Amygdala (tissue), 56 donors: ENCODE measurements at places on chromosomes 4 and X.
A peak's percentile ranks its signal among the peaks of the same experiment; 100 is the strongest.

DNA sequence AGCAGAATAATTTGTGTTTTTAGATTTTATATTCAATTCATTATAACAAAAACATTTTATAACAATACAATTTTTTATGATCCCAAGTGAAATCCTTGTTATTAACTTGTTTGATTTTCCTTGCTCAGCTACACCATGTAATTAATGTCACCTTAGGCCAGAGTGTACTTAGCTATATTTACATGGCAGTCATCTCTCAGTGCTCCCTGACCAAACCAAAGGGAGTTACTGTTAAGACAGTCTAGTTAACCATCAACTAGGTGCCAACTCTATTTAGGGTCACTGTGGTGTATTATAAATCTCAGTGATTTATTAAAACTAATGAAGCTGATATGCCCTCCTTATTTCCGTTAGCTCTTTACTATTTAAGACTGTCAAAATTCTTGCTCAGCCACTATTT lies 44.4 kb downstream of the CCDC158 start:
- DNase-seq = no peak

- no peak for DNase-seq
Measured at GRCh38 chr4:145934434-145935047, 4.1 kb downstream of the ZNF827 start.

- DNase-seq = no peak
Measured at GRCh38 chr4:99413140-99413539, 22.0 kb downstream of the ADH7 start.

DNA sequence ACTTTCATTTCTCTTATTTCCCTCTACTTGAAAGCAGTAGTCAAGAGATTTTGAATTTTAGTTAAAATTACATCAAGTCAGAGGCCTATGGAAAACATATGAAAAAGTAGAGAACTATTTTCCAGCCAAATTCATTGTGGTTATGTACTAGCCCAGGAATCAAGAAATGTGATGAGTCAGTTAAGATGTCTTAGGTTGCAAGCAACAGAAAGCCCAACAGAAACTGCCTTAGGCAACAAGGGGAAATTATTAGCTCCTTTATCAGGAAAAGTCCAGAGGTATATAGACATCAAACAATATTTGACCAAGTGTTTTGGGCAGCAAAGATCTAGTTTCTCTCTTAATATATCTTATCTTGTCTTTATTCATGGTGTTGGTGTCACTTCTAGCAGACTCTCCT lies 37.8 kb upstream of the FRMD7 start:
- no peak for DNase-seq

- DNase-seq = no peak
Measured at GRCh38 chr4:185520119-185520518, 15.2 kb downstream of the PDLIM3 start.

- DNase-seq = no peak
Measured at GRCh38 chr4:53015681-53016080, 153.6 kb downstream of the RASL11B start.

GRCh38 chr4:188076169-188076568 lies 33.2 kb downstream of the TRIML2 start:
- DNase-seq = no peak

- no peak for DNase-seq
Measured at GRCh38 chr4:71550220-71551165, 211.7 kb downstream of the SLC4A4 start.

DNA sequence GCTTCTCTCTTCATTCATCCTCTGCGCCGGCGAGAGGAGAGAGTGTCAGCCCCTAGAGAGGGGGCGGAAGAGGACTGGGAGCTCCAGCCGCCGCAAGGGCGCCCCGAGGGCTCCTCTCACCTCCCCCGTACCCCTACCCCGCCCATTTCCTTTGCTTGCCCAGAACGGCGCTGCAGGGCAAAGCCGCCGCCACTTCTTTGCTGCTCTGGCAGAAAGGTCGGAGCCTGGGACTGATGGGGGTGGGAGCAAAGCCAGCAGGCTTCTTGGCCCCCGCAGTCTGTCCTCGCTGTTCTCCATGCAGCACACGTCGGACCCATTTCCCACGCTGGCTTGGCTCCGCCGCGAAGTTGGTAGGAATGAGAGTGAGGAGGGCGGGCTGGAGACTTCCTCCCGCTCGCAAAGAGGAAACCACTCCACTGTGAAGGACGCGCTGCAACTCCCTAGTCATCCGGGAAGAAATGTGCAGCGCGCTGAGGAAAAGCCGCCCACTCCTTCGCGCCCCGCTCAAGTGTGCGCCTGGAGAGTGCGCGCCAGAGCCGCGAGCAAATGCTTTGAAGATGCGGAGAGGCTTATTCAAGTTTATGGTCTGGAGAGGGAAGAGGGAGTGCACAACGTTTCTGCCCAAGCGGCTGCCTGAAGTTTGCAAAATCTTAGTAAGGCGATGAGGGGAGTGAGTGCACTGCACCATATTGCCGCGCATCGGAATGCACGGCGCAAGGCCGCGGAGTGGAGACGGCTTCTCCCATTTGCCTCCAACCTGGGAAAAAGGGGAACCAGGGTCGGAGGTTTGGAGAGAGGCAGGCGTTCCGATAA lies 2.8 kb upstream of the PCDH7 start:
- DNase-seq = peak; percentile 59

- DNase-seq = no peak
Measured at GRCh38 chr4:149965206-149965605, 113.0 kb upstream of the DCLK2 start.

DNA sequence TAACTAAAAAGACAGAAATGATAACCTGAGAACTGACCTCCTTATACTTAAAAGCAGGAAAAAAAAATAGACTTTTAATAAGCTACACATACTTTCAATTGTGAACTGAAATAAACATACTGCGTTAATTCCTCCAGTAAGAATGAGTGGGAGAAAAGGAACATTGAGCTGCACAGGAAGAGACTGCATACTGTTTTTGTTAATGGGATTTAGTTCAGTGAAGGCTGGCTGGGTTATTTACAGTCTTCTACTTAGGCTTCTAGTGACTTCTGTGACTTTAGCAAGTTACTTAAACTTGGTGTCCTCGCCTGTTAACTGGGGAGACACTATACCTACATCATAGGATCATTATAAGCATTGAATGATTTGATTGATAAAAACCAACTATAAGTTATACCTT lies 213.3 kb downstream of the EPHA5 start:
- DNase-seq = no peak

- no peak for DNase-seq
Measured at GRCh38 chr4:147479786-147480185, 1.1 kb upstream of the EDNRA start.

DNA sequence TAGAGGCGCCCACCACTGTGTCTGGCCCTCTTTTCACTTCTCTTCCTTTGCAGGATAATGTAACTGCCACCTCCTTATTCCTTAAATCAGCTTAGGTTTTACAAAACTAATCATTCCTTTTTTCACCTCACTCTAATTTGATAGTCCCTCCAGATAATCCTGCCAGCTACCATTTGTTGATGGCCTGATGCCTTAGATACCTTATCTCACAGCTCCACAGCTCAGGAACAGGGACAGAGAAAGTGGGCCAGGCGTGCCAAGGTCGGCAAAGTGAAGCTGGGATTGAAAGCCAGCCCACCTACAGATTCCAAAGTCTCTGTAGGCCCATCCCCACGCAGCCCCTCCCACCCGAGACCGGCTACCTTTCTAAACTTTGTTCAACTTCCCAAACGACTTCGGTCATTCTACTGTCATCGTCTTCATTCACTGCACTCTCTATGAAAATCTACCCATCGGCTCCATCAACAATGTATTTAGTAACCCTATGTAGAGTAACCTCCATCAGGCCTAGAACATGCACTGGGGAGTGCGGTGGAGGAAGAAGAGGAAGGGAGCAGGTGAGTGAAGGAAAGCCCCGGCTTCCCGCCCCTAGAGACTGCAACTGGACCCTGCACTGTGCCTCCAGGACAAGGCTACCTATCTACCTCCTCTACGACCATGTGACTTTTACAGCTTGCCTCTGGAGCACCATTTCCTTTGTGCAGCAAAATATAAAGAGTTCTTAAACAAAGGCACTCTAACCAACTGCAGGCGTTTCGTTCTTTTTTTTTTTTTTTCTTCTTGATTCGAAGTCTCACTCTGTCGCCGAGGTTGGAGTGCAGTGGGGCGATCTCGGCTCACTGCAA lies 1.5 kb downstream of the CASP6 start:
- DNase-seq = no peak

GRCh38 chrX:57643698-57644097 lies 36.4 kb downstream of the NLRP2B start:
- DNase-seq = no peak

- no peak for DNase-seq
Measured at GRCh38 chr4:159383562-159383931, 280.7 kb downstream of the RAPGEF2 start.

GRCh38 chr4:7132730-7133582 lies 59.4 kb upstream of the SORCS2 start:
- DNase-seq = no peak

DNA sequence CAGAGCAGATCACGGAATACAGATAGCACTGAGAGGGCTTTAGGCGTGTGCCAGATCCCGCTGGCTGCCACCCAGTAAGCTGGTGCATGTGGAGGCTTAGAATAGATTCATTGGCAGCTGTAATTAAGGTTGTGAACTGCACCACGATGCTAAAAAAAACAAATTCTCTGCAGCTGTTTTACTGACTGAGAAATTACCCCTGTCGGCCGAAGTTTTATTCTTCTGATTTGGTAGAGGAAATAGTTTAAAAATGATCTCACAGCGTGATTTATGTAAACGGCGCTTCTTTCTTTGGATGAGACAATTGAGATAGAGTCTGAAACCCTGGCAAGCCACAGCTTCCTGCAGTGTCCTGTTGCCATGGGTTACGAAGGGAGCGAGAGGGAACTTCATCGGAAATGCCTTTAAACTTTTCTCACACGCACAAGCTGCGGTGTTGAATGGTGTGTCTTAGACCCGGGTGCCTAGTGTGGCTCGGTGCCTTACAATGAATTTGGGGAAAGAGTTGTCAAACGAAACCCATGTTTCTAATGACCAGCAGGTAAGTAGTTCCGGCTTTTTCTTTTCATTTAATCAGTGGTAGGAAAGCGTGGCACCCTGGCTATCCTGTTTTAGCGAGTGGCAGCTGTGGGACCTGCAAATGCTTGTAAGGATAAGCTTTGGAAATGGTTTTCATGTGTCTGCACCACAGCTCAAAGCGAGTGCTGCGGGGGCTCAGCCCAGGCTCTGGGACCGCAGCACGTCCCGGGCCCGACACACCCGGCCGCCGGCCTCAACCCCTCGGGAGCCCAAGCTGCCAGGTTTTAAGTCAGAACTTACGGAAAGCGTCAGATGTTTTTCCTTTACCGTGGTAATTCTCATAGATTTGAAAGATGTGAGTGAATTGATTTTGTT lies 71.7 kb upstream of the HGFAC start:
- no peak for DNase-seq

DNA sequence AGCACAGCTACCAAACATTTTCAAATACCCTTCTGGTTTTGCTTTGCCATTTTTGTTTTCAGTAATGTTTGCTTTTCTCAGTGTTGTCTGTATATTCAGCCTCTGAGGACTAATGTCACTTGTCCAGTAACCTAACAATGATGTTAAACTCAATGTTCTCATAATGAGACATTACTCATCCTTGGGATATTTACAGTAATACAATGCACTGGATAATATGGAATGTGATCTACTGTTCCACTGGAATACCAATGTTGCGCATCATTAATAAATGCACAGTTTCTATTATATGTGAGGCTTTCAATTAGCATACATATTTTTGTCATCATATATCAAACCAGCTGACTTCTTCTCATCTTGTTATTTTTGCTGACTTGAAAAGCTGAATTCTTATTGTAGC lies 259.1 kb downstream of the SH2D1A start:
- DNase-seq = no peak

GRCh38 chr4:6826781-6827508 lies 44.4 kb downstream of the KIAA0232 start:
- no peak for DNase-seq

- no peak for DNase-seq
Measured at GRCh38 chrX:40078489-40079227, 19.1 kb downstream of the BCOR start.

GRCh38 chrX:36241397-36241796 lies 321.9 kb downstream of the CFAP47 start:
- DNase-seq = no peak

- no peak for DNase-seq
Measured at GRCh38 chrX:122422547-122422946, 761.5 kb upstream of the GRIA3 start.

DNA sequence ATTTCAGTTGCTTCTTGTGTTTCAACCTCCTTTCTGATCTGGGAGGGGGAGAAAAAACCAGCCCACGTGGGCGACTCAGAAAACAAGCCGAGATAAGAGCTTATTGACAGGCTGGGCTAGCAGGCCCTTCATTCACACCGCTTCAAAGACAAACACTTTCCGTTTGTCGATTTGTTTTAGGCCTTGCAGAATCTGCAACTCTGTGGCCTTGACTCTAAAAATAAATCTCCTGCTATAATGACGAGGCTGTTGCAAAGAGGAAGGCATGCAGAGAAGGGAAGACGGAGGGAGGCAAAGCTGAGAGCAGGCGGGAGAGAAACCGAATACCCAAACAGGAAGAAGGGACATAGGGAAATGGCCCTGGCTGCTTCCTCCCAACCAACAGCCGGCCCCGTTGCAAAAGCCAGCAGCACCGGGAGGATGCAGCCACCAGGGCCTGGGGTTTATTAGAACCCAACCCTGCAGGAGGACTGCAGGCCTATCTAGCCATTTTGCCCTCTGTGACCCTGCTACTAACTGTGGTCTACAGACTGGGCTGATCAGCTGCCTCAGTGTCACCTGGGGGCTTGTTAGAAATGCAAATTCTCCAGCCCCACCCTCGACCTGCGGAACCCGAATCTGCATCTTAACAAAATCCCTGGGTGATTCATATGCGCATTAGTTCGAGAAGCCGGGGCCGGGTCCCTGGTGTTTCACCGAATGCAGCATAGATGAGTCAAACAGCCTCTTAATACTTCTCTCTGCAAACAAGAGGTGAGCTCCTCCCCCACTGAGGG lies 325.5 kb downstream of the BCOR start:
- no peak for DNase-seq
